ENCODE measurements at places on chromosomes 4 and X.

- no peak for DNase-seq
These were observed 80.2 kb downstream of the FGF16 start for GRCh38 chrX:77527233-77528001.

- DNase-seq: no peak
These were observed 346.3 kb downstream of the FBXW7 start for GRCh38 chr4:152189451-152190179.

DNA sequence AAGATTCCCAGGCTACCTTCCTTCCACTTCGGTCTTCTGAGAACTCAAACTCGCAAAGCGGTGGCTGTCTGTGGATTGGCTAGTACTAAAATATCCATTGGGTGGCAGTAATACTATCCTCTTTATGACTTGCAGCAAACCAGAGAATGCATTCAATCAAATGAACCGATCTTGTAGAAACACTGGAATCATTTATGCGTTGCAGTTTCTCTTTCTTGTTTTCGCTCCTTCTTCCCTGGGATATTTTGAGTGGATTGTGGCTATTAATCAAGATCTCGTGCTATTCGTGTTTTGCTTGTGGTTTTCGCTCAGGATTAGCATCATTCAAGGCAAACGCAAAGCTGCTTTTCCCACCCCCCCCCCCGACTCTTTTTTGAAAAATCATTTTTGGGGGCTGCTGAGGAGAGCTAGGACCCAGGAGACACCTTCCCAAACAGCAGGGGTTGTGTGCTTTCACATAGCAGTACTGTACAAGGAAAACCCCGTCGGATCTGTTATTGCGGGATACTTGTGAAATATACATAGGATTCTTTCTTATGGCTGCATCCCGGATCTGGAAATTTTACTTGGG is at the start of gene IL1RAPL1:
Gene IL1RAPL1 (plus strand): TSS at position 466 of the 571 bp plus-strand sequence.
- no peak for DNase-seq

DNA sequence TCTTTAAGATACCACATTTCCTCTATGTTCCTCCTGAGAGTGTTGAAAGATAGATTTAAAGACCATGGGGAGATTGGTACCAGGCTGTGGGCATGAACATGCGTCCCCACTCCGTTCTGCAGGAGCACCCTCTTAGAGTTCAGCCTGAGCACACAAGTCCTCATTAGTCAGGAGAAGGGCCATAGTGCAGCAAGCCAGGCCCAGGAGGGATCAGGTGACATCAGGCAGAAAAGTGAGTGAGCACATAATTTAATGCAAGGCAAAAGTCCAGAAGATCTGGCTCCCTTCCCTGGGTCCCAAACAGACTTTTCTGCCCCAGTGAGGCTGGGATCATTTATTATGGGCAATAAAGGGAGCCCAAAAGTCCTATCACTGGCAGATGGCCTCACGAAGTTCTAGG is 263.7 kb upstream of the AGTR2 start:
- no peak for DNase-seq

GRCh38 chr4:182578402-182578801 is 335.2 kb downstream of the TENM3 start:
- DNase-seq: no peak

DNA sequence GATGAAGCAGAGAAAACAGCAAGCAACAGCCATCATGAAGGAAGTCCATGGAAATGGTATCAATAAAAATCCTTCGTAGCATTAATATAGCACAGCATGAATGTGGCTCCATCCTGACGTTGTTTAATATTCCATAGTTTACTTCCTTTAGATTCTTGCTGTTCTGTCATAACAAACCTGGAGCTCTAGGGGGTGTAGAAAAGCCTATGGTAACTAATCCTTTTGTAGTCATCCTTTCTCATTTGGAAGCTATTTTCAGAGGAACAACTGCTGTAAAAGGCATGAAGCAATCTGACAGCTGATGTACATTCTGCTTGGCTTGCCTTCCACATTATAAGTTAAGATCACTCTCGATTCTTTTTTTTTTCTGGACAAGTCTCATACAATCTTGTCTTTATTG is 914 bp downstream of the MYOZ2 start:
- DNase-seq: no peak

DNA sequence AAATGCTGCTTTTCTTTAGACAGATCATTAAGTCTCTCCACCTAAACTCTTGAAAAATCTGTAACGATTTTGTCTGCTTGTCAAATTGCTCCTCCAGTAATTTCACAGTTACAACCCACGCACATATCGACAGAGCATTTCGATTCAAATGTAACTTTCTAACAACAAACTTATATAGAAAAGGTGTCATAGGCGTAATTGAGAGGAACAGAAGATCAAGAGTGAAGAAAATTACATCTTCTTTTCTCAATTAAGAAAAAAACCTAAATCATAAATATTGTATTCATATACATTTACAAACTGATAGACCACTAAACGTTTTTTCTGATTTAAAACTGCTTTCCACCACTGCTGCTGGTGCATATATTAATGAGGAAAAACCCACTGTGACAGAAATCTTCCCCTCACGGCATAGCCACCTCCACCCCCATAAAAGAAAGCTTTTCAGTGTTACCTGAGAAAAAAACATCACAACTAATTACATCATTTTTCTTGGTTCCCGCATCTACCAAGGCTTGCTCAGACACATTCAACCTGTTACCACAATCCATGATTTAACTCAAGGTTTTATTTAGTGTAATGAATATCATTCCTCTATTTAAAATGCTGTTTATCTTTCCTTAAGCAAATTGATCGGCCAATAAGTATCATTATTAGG is 1.9 kb downstream of the GPM6A start:
- no peak for DNase-seq

- DNase-seq: no peak
These were observed 144.7 kb downstream of the QDPR start for GRCh38 chr4:17367201-17367600.

Data from H1 (cell line).